ENCODE measurements at places on chromosomes 7 and 10.

DNA sequence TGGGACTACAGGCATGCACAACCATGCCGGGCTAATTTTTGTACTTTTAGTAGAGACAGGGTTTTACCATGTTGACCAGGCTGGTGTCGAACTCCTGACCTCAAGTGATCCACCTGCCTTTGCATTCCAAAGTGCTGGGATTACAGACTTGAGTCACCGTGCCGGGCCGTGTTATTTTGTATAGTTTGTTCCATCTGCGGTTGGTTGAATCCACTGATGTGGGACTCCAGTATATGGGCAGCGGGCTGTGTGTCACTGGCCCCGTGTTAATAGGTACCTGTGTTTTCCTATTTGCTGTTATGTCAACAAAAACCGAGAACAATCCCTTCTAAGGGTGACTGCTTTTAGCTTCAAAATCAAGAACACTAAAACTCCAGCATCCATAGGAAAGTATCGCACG is 297.6 kb upstream of the PITRM1 start:
- DNase-seq, result no peak

GRCh38 chr7:116786791-116787443 is 75.5 kb upstream of the CAPZA2 start:
- DNase-seq, result peak; percentile 84

DNA sequence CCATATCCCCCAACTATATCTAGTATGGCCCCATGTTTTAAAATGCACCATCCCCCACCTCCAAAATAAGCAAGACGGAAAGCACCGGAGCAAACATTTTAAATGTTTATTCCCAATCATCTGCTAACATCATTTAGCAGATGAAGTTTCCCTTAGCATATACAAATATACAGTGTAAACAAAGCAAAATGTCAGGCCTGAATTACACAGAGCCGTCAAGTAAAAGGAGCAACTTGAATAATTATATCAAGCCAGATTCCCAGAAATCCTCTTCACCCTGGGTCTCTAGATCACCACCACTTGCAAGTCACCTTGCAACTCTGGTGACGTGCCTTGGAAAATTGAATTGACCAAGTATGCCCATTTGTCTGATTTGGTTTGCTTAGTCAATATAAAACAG is 91.6 kb upstream of the COL1A2 start:
- DNase-seq, result no peak

- no peak for DNase-seq
Measured at GRCh38 chr10:108901781-108902618, 1021.3 kb downstream of the XPNPEP1 start.

DNA sequence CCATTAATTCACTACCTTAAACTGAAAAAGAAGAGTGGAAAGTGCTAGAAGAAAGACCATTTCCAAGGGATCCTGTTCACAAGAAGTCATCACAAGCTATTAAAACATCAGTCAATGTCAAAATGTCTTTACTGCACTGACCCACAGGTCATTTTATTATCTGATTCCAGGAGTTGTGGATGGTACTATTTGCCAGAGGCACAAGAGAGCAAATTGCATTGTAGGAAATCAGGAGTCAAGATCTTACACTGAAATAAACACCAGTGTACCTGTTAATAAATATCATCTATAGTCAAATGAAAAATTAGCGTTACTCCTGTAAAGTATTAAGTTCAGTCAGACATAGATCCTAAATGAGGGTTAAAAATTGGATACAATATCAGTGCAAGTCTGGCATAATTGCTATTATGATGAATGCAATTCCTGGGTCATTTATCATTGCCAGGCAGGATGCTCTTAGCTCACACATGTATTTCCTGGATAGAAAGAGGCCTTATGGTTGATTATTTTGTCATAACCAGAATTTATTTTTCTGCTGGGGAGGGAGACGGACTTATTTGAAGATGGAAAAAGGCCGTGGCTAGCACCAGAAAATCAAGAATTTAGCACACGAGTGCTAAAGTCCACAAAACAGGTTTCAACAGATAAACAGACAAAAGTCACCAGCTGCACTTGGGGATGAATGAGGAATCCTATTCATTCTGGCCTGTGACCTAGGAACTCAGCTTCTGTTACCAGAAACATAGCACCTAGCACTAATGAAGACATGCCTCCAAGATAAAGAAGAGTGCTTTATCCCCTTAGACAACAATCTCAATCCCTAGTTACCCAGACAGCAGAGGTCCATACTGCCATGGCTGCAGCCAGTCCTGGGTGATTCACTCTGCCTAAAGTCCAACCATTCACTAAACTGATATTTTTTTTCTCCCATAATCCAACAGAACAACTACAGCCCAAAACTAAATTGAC is 683.1 kb upstream of the POM121L12 start:
- DNase-seq, result no peak
